ENCODE measurements at places on chromosomes 2 and 18.
A peak's percentile ranks its signal among the peaks of the same experiment; 100 is the strongest.

DNA sequence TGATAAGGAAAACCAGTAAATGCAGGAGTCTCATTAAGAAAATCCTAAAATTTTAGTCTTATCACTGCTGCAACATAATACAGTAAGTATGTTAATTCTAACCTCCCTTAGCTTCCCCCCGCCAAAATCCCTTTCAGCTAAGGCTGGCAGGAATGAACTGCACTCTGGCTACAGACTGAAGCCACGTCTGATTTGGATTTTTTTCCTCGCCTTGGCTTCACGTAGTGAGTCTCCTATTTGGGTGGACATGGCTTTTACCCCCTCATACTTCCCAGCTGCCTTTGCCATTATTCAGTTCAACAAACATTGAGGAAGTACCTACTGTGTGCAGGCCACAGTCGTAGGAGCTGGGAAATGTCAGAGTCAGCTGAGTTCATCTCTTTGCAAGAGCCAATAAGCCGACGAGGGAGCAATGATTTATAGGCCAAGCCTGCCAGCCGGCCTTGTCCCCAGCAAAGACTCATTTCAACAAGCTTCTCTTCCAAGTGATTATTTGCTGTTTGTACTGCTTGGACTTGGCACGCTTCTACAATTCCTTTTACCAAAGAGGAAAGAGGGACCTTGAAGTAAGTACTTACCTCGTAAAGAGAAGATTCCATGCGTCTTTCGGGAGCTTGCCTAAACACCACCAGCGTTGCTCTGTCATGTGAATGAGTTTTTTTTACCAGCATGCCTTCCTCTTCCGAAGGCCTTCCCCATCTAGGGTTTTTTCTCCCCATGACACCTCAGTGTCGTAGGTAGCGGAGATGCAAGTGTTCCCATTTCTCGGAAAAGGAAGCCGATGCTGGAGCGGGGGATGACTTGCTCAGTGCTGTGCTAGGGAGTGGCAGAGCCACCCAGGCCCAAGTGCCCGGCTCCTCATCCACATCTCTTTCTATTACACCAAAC, 138.6 kb downstream of the KLHL29 start:
- DNase-seq: no peak

- DNase-seq: no peak
Observed at GRCh38 chr2:86352137-86352726, 14.8 kb upstream of the REEP1 start.

DNA sequence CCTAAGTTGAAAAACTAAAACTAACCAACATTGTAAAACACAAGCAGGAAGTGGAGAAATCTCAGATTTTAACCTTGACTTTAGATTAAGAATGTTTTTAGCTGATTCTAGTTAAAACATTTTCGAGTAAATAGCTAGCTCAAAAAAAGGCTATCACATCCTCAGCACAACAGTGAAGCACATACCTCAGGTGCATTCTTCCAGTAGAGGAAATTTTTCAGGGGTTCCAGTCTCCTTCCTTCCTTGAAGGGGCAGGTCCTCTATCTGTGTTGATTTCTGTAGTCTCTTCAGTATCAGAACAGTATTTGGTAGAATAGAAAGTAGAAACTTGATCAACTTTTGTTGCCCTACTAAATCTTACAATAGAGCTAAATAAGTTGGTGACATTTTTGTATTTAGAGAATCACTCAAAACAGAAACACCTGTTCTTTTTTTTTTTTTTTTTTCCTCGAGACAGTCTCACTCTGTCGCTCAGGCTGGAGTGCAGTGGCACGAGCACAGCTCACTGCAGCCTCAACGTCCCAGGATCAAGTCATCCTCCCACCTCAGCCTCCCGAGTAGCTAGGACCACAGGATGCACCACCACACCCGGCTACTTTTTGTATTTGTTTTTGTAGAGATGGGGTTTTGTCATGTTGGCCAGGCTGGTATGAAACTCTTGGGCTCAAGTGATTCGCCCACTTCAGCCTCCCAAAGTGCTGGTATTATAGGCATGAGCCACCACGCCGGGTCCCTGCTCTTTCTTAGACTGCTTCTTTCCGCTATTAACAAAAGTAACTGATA, 6.9 kb upstream of the GPR155 start:
- no peak for DNase-seq

GRCh38 chr2:241507430-241508239, 749 bp downstream of the STK25 start:
- no peak for DNase-seq

- peak; percentile 8 for DNase-seq
Observed at GRCh38 chr2:100606726-100607343, 44.0 kb downstream of the PDCL3 start.

- DNase-seq: no peak
Observed at GRCh38 chr2:118991554-118991953, 49.6 kb downstream of the MARCO start.

DNA sequence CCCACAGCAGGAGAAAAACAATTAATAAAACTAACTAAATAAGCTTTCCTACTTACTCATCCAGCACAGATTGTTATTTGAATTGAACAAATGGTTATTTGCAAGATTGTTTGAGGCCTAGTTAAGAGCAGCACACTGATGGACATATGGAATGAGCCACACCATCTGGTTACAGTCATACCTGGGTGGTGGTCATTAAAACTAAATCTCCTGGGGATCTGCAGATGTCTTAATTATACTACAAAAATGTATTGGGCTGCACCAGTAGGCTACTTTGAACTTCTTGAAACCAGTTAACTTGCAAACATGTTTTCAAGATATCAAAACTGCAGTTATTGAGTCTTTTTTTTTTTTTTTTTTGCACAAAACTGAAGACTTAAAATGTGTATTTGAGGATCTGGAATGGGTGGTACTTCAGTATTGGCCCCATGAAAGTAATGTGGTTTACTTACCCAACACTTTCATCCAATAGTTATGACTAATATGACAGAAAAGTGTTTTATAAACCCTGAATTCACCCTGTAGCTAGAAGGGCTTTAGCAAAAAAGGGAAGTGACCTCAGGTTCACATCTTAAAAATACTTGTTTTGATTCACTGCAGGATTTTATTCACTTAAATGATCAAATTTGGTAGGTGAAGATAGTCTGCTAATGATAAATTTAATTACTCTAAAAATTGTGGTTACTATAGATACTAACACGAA, 10.8 kb downstream of the AGFG1 start:
- DNase-seq: peak; percentile 12

GRCh38 chr2:240127191-240127750, 8.8 kb downstream of the COPS9 start:
- DNase-seq: no peak

DNA sequence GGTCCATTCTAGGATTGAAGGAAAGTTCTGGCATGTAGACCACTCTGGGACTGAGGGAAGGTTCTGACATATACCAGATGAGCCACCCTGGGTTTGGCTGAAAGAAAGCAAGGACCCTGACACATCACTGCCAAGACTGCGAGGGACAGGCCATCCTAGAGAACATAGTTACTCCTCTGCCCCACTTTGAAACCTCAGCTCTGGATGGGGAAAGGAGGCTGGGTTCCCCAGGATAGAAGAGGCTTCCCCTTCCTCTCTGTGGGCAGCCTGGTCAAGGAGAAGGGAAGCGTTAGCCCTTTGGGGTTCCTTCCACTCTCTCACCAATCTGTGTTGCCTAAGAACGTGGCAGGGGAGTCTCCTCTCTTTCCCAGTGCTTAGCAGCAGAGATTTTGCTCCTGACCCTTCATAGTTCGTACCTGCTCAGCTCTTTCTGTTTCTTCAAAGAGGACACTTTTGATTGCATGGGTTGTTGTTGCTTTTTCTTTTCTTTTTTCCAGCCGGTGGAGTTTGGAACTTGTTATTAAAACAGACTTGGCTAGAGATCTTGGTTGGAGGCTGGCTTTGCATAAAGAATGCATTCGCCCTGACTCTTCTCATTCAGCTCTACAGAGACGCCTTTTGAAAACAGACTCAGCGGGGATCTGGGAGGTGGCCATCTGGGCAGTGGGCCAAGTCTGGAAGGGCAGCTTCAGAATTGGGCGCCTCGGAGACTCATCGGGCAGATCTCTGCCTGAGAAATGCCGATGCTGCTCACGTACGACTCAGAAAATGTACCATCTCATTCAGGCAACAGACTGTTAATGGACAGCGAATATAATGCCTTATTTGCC, 166.1 kb downstream of the CLIP4 start:
- DNase-seq: no peak

- no peak for DNase-seq
Observed at GRCh38 chr2:234444893-234445292, 52.0 kb downstream of the ARL4C start.
